Stimulated activated CD4-positive, alpha-beta T cell treated with anti-CD3 and anti-CD28 coated beads, Interleukin-2, amount 100 ng/mL, for 4 hours (primary cell): ENCODE measurements at places on chromosomes 6 and 20.

GRCh38 chr6:63099772-63100459, 111.4 kb upstream of the FKBP1C start:
- no peak for DNase-seq

DNA sequence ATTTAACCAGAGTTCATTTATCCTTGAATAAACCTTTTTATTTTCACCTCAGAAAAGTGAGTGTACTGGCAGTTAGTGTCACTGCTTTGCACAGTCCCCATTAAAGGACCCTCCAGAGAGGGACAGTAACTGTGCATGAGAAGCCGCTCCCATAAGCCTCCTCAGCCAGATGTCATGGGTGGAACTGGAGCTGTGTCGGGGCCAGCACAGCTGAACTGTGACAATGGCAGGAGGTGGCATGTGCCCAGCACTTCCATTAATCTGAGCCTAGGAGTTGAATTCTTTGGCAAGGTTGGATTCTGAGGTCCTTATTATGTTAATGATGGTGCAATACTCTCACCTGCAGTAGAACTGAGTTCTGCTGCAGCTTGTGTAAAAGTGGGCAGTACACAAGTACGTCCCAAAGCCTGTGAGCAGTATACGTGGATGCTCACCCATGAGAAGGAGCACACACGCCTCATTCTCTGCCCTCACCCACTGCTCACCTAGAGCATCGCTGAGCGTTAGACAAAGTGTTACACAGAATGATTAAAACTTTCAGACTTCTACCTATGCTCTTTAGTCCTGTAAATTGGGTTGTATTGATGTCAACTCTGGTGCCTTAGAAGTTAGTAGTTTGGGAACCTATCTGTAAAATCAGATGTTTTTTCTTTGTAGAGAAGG, 11.9 kb upstream of the CSE1L start:
- DNase-seq: no peak

- no peak for DNase-seq
Measured at GRCh38 chr20:57275813-57276212, 9.4 kb upstream of the BMP7 start.

DNA sequence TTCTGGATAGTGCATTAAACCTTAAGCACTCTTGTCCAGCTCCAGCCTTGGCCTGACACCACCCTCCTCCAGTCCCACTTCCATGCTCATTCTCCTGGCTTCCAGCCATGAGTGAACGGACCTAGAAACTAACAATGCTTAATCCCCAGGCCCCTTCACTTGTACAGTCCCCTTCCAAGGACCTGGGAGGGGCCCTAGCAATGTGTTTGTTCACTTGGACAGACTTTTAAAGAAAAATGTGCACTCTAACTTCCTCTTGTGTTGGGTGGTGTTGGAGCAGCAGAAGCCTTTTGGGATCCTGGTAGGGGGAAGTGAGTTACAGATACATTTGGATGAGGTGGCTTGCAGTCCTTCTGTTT, 48.9 kb upstream of the CCN6 start:
- no peak for DNase-seq

DNA sequence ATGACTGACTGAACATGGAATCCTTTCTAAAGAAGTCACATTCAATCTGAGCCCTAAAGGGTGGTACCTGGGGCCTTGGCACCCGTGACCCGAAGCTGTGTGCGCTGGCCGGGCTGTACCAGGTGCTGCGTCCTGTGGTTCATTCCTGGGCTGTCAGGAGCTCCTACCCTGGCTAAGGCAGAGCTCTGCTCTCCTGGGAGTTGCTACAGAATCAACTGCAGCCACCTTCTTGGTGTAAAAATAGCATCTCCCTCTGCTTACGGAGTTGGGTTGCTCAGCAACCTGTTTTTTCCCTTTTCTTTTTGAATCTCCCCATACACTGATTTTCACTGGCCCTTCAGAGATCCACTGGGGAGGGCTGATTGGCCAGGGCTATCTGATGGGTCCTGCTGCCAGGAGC, 236.6 kb upstream of the PDE10A start:
- no peak for DNase-seq

GRCh38 chr6:63635215-63635587, 401 bp upstream of the PHF3 start:
- no peak for DNase-seq

DNA sequence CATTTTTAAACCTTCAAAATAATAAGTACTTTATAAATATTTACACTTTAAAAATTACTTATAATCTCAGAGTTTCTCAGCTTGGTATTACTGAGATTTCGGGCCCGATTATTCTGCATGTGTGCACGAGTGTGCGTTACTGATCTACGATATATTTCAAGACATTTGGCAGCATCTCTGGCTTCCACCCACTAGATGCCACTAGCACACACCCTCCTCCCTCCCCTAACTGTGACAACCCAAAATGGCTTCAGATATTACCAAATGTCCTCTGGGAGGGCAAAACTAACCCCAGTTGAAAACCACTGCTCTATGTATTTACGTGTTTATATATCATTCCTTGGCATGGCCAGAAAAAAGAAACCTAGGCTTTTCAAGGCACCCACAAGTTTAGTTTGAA, 95.9 kb downstream of the FYN start:
- DNase-seq: no peak

DNA sequence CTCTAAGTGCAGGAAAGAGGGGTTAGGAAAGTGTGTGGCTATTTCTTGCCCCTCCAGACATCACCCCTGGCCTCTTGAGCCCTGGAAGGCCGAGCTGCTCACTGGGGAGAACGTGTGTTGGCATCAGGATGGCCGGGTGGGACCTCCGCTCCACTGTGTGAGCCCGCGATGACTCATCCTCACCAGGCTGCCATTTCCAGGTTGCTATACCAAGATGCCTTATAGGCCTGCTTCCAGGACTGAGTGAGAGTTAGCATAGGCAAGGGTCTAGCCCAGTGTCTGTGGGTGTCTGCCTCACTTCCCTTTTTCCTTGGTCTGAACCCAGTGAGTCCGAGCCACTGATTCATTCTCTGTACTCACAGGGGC, 105.0 kb downstream of the MRPL14 start:
- DNase-seq: no peak
